Effector memory CD4-positive, alpha-beta T cell (primary cell): ENCODE measurements at places on chromosomes 5 and 9.

DNA sequence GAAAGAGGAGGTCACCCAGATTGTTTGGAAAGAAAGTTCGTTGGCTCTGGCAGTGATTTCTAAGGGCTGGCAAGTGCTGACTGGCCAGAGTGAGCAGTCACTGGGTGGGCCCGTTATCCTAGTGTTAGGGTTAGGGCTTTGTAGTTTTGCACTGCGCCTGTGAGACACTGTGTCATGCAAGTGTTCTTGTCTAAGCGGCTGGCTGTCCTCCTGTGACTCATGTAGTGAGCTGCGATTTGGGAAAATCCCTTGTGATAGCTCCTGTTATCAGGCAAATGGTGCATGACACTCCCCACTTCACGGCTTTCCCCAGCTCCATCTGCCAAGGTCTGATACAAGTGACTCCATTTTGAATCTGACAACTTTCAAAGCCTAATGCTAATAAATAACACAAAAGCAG, 526.0 kb upstream of the ADAMTS16 start:
- H3K36me3 ChIP-seq, result no peaks in the 10 kb centered on the region
- no peaks in the 10 kb centered on the region for H3K4me1 ChIP-seq
- no peak for DNase-seq

DNA sequence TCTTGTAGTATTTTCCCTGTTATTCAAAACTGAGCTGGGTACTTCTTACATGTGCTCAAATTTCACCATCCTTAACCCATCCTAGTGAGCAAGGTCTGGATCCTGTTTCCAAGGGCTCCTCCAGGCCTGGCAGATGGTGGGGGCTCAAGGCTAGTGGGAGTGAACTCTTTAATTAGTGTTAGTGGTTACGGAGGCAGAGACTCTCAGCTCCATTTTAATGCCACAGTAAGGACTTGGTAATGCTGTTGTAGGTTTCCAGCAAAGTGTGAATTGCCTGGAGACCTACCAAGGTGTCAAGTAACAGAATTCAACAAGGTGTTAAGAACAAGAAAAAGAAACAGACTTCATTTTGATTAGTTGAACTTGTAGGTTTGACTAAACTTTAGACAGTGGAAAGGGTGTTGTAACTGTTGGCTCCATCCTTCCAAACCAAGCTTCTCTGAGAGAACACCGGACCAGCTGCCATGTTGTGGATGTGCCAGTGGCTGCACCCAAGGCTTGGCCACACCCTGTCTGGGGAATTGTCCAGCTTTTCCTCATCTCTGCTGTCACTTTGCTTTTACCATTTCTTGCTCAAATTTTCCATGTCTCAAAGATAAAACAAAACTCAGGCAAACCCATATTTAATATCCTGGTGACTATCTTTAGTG, 98.7 kb downstream of the ADCY2 start:
- no peak overlapping the region for H3K27ac ChIP-seq
- H3K4me3 ChIP-seq, result no peak overlapping the region
- no peaks in the 10 kb centered on the region for H3K4me1 ChIP-seq
- H3K27me3 ChIP-seq, result no peaks in the 10 kb centered on the region
- no peaks in the 10 kb centered on the region for H3K36me3 ChIP-seq

DNA sequence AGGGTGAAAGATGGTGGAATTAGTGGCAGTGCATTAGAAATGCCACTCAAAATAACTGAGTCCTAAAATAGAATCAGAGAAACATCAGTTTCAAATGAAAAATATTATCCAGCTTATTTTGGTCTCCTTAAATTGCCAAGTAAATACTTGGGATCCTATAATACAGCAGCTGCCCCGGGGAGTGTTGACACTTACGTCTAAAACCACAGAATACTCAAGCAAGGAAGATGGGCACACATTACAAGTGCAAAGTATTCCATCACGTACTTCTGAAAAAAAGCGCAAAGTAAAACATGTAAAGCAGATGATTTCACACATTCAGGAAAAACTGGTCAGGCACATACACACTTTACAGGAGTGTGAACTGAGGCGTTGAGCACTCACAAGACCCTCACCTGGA, 2.4 kb upstream of the ARHGEF37 start:
- no peaks in the 10 kb centered on the region for H3K36me3 ChIP-seq
- no peak overlapping the region for H3K27ac ChIP-seq
- DNase-seq, result no peak

GRCh38 chr9:115006660-115007059, 76.3 kb upstream of the TNFSF8 start:
- DNase-seq, result no peak
- no peaks in the 10 kb centered on the region for H3K27me3 ChIP-seq
- H3K4me3 ChIP-seq, result no peak overlapping the region
- H3K36me3 ChIP-seq, result no peaks in the 10 kb centered on the region
- no peaks in the 10 kb centered on the region for H3K4me1 ChIP-seq

DNA sequence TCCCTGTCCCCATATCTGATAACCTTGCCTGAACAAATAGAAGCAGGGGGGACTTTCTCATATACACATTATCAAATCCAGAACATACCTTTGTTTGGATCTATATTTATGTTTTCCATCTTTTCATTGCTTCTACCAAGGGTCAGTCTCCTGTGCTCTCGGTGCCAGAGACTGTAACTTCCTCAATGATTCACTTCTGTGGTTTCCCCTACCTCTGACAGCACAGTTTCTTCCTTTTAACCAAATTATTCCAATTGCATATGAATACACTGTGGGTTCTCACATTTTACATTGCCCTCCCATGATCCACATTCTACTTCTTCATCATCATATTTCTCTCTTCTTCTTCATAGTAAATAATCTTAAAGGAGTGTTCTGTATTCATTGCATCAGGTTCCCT, 32.2 kb downstream of the NMUR2 start:
- no peaks in the 10 kb centered on the region for H3K4me1 ChIP-seq
- no peaks in the 10 kb centered on the region for H3K27me3 ChIP-seq
- DNase-seq, result no peak
- no peak overlapping the region for H3K27ac ChIP-seq

GRCh38 chr5:65152131-65152530, 329.6 kb downstream of the ADAMTS6 start:
- no peak overlapping the region for H3K27ac ChIP-seq
- DNase-seq, result no peak
- H3K4me3 ChIP-seq, result no peak overlapping the region
- no peaks in the 10 kb centered on the region for H3K4me1 ChIP-seq

DNA sequence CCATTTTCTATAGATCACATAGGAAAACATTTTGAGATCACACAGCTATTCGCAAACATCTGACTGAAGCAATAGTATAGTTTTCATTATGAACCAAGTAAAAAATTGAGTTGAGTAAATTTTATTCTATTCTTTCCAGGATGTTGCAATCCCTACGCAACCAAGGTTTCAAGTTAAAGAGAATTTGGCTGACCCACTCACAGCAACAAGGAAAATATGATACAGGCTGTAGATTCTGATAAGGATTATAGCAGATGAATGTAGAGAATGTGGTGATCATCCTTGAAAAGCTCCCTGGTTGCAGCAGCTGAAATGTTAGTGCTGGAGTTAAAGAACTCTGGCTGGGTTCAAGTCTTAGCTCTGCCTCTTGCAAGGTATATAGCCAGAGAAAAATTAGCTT, 4.7 kb downstream of the ABCA1 start:
- H3K27me3 ChIP-seq, result peaks cover 5% of the 10 kb centered on the region
- H3K4me3 ChIP-seq, result no peak overlapping the region
- no peak for DNase-seq
- H3K4me1 ChIP-seq, result peaks cover 9% of the 10 kb centered on the region
- H3K36me3 ChIP-seq, result no peaks in the 10 kb centered on the region

DNA sequence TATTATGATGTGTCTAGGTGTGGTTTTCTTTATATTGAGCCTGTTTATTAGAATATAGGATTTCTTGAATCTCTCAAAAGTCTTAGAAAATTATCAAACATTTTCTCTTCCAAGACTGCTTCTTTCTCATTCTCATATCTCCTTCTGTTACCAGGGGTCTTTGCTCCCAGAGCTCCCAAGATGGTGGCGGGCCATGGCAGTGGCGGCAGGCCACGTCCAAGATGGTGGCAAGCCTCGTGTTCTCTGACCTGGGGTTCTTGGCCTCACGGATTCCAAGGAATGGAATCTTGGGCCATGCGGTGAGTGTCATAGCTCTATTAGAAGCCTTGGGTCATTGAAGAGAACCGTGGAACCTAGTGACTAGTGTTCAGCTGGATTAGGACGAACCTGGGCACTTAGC, 248.9 kb downstream of the SMARCA2 start:
- H3K4me1 ChIP-seq, result no peaks in the 10 kb centered on the region
- no peak for DNase-seq
- no peaks in the 10 kb centered on the region for H3K27me3 ChIP-seq
- H3K27ac ChIP-seq, result no peak overlapping the region
